ENCODE measurements at places on chromosomes 2 and 18.

DNA sequence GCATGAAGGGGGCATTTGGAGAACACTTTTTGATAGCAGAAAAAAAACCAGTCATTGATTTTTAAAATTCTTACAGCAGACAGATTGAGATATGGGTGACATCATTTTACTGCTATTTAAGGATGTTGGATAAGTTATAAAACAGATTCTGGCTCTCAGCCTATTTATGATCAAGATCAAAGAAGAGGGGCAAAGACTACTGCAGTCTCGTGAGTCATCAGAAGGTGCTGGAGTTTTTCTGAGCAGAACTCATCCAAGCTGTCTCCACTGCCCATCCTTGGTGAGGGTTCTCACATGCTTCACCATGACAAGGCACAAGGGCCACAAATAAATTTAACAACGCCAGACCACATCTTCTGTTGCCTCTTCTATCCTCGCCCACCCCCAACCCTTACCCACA is 58.8 kb downstream of the ST6GAL2 start:
- no peak for DNase-seq

DNA sequence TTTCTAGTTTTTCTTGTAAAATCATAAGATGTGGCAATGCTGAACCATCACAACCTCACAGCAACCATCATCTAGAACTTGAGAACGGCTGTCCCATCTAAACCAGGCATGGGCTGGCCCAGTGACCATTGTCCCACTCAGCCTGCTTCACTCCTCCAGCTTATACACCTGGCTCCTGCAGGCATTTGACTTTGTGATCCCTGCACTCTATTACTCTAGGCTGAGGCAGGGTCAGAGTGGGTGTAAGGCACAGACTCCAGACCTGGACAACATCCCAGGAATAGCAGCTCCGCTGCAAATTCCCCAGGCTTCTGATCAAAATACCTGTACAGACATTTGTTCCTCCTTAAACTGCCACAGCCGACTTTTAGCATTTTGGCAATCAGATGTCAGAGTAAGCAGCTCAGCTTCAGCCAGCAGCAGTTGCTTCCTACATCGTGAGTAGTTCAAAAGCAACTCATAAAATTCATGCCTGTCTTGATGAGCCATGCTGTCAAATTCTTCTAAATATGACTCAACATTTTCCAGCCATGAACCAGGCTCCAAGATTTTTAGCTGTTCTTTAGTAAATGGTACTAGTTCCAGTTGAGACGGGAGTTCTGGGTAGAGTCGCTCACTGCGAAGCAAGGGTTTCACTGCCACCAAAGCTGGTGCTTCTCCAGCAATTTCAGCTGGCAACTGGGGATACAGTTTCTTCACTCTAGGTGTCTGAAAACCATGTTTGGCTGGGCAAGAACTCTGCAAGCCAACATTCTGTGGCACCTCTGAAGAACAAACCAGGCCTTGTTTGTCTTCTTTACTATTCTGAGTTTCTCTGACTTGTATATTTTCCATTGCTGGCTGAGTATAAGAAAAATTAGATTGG is 12.8 kb downstream of the EPG5 start:
- no peak for DNase-seq

- DNase-seq, result no peak
Measured at GRCh38 chr2:24613154-24613814, 122.2 kb downstream of the NCOA1 start.

- DNase-seq, result no peak
Measured at GRCh38 chr2:69080071-69080470, 67.1 kb downstream of the ANTXR1 start.

GRCh38 chr2:107542314-107542740 is 284.4 kb upstream of the RGPD4 start:
- no peak for DNase-seq

- no peak for DNase-seq
Measured at GRCh38 chr2:126797622-126798275, 100.9 kb upstream of the TEX51 start.

DNA sequence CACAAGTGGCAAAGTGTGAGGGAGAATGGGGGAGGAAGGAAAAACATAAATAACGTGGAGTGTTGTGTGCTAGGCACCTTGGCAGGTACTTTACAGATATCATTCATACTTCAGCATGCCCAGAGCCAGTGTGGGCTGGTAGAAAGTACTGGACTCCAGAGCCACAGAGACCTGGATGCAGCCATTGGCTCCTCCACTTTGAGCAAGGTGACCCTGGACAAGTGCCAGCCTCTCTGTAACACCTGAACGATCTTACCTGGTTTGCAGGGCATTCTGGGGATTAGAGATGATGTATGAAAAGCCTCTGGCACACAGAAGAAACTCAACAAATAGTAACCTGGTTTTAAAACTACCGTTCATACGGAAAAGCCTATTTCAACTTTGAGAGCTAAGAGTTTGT is 6.3 kb downstream of the LOXHD1 start:
- no peak for DNase-seq

GRCh38 chr18:55003695-55004094 is 44.4 kb upstream of the CCDC68 start:
- no peak for DNase-seq

- DNase-seq, result no peak
Measured at GRCh38 chr18:23340661-23341060, 112.4 kb upstream of the RIOK3 start.

DNA sequence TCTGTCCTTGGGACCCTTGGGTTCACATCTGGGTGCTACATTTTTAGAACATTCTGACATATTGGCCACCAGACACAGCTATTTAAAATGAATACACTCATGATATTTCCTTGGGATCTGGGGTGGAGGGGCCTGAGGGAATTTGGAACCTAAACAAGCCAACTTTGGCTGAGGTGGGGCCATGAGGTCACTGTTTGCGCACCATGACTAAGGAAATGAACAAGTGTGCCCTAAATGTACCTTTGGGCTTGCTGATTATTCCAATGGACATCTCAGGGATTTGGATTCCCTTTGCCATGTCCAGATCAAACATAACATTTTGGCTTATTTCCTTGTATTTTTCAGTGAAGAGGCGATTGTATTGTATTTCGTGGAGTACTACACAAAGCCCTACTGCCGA is 80.5 kb upstream of the SEC11C start:
- no peak for DNase-seq

- DNase-seq, result no peak
Measured at GRCh38 chr2:163692081-163692480, 43.7 kb downstream of the FIGN start.

- no peak for DNase-seq
Measured at GRCh38 chr2:19753314-19753713, 148.5 kb downstream of the TTC32 start.

DNA sequence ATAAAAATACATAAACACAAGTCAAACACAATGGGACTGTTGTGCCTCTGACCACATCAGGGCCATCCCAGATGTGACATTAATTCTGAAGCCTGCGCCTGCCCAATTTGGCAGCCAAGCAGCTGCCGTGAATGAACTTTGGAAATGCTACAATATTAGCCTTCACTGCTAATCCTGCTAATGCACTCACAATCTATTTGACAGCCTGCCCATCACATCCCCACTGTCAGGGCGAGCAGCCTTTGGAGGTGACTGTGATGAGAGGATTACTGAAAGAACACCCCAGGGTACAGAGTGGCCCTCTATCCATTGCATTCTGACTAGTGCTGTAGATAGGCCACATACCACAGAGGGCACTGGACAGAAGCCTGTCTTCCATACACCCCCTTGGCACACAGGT is 21.6 kb downstream of the OSR1 start:
- DNase-seq, result no peak

- no peak for DNase-seq
Measured at GRCh38 chr2:189199797-189200196, 20.2 kb upstream of the COL5A2 start.

DNA sequence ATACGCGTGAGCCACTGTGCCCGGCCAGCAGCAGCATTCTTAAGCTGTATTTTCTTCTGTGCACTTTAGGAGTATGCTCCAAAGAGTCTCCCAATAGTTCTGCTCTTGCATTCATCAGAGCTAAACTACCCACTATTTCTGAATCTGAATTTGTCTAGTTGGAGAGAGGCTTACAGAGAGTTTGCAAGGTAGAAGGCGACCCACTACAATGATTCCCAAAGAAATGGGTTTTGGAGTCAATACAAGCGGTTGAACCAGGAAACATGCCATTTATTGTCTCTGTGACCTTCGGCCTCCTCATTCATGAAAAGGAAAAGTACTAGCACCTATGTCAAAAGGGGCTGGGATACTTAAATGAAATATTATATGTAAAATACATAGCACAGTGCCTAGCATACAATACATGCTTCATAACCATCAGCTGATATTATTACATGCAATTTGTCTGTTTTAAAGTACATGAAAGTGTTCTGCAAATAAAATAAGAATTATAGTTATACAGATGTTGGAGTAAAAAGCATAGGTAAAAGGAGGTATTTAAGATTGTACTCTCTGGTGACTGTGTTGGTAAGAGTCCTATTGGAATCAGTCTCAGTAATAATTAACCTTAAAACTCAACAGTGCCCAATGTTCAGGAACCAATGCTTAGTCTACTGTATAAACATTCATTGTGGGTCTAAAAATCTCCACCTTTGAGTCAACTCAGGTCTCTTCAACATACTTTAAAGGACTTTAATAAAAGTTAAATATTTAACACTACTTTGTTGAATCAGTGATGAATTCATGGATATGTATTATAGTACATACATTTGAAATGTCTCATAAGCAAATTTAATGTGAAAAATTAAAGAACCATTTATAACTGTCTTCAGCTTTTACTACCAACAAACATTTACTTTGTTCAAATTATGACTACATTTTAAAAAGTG is 89.8 kb upstream of the GRB14 start:
- DNase-seq, result no peak

GRCh38 chr2:7191932-7192331 is 274.7 kb downstream of the RNF144A start:
- no peak for DNase-seq

DNA sequence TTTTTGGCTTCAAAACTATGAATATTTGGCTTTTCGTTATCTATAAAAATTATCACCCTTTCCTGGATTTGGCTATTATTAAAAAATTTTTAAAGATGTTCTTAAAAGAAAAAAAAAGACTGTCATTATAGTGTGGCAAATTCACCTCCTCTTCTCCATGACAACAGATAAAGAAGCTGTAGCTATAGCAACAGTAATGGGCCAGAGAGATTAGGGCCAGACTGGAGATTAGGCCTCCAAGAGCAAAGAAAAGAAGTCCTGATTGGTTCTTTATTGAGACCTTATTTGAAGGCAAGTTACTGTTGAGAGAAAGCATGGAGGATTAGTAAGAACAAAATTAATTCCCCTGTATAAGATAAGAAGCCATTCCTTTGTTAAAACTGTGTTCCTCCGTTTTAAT is 812.5 kb downstream of the DCC start:
- no peak for DNase-seq

DNA sequence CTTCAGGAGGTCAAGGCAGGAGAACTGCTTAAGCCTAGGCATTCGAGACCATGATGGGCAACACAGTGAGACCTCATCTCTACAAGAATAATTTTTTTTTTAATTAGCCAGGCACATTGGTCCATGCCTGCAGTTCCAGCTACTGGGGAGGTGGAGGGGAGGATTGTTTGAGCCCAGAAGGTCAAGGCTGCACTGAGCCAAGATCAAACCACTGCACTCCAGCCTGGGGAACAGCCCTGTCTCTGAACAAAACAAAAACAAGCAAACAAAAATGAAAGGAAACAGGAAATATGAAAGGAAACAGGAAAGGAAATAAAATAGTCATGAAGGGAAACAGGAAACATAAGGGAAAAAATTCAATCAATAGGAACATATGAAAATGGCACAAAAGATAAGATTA is 64.7 kb upstream of the TMEM247 start:
- DNase-seq, result no peak

DNA sequence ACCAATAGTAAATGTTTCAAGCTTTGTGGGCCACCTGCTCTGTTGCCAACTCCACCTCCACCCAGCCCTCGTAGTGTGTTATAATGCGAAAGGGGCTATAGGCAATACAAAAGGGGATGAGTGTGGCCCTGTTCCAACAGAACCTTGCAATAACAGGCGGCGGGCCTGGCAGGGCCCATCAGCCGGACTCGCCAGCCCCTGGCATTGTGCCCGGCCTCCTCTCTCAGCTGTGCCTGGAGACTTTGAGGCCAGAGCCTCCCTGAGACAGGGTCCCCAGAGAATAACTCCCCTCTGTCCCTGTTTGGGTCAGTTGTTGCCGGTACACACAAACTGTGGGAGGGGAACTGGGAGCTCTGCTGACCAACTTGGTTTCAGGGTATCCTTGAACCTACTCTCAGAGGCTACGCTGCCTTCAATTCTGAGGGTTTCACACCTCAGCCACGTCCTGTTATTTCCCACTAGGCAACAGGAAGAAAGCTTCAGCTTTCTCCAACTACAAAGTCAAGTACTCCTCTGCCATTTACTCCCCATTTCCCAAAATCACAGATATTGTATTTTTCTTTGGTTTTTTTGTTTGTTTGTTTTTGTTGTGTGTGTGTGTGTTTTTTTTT is 58.0 kb upstream of the ZNF236 start:
- DNase-seq, result no peak

DNA sequence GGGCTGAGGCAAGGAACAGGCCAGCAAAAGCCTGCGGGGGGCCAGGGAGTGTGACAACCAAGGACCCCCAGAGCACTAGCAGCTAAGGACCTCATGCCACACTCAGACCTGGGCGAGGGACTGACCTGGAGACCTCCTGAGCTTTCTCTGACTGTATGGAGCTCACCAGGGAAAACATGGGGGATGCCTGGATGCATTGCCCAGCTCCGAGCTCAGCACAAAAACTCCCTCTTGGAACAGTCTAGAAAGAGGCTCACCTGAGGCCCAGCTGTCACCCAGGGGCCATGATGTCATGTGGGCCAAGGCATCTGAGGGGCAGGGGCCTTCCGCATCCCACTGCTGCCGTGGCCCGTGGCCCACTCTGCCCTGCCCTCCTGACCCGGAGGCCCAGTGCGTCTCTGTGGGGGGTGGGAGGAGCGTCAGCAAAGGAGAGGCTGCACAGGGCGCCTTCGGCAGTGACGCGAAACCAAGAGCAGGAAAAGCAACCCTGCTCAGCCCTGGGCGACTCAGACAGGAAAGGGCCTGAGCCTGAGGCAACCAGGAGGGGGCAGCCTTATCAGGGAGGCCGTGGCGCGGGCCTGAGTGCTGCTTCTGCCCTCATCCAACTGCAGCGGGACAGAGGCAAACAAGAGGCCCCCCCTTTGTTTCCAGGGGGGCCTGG is 57.3 kb upstream of the ALPP start:
- DNase-seq, result no peak

DNA sequence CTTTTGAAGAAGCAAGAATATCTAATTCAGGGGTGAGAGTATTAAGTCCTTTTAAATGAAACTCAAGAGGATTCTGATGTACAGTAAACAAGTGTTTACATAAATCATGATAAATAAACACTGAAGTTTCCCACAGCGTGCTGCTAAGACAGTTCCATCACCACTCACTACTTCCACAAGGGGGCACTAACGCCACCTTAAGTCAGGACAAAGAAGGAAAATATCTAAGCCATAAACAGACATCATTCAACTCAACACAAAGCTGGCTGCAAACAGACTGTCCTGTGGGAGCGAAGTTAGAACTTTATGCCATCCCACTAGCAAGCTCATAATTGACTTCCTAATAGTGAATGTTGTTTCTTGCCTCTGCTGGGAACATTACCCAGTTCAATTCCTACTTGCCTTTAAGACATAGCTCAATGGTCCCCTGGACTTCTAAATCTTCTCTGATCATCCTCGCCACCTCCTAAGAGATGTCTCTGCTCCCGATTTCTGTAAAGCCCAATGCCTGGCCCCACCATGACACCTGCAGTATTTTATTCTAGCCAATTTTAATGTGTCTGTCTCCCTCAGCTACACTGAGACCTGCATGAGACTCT is 36.5 kb downstream of the MRPL44 start:
- peak; percentile 35 for DNase-seq

- no peak for DNase-seq
Measured at GRCh38 chr2:160884056-160884455, 276.2 kb upstream of the TANK start.
